ENCODE measurements at places on chromosomes 7 and 10. TPM values are rescaled to one million over a fixed set of nuclear protein-coding genes. Genes with fewer than 3 reads are reported as not detected.

GRCh38 chr10:114375047-114375446 lies 29.3 kb downstream of the AFAP1L2 start:
- DNase-seq = no peak

DNA sequence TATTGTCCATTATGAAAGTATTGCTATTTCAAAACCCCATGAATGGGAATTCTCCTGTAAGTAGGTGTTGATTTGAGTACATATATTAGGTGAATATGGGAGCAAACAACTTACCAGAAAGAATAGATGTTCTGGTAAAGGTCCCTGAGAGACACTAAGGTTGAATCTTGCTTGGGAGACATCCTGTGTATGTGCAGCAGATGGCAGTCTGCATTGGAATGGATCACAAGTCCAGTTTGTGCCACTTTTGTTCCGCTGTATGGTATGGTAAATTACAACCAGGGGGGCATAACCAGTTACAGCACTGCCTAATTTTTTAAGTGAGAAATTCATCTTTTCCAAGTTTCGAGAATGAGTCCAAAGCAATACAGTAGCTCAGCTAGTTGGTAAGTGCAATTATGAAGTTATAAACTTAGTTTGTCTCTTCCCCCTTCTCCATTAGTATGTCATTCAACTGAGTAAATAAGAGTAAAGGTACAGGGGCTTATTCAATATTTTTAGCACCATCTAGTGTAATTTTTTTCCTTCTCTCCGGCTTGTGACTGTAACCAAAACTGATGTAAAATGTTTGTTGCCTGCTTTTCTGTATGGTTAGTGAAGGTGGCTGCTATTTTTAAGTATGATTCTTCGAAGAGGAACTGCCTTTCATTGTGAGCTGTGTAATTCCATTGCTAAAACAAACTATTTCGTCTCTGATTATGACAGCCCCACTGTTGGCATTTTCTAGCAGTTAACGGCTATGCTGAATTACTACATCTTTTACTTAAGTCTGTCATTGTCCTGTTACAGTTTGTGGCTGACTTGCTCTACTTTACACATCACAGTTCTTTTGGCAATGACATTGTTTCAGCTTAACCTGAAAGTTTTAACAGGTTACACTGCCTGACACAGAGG lies 2.8 kb downstream of the MCU start:
- no peak for DNase-seq

DNA sequence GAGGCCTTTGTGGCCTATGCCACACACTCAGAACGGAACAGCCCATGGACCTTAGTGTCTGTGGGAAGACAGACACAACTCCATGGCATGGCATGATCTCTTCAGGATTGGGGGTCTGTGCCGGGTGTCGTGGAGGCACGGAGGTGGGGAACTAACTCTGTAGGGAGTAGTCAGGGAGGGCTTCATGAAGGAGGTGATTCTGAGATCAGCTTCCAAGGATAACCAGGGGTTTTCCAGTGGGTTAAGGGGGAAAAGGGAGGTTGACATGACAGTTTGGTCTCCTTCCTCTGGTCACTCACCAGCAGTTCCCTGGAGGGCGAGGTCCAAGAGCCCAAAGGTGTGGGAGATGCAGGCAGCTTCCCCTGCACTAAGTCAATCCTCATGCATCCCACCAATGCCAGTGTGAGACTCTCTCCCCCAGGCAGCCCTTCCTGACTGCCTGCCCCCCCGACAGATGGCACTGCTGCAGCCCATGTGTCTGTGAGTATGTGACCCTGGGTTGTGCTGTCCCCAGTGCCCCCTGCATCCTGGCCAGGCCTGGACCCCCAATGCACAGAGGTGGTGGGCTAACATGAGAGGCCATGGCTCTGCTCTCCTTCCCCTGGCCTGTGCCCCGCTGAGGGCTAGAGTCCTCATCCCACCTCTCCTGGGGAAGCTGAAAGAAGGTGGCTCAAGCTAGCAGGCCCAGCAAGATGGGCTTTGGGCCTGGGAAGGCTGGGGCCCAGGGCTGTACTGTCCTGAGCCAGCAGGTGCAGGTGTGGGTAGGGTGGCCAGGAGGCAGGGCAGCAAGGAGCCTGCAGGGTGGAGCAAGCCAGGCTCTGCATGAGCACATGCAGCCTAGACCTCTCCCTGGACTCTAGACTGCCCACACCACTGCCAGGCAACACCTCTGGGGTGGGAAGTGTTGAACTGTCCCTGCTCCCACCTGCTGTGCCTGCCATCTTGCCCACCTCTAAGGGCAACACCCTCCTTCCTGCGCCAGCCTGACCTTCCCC lies 39.7 kb downstream of the RASGEF1A start:
- no peak for DNase-seq

DNA sequence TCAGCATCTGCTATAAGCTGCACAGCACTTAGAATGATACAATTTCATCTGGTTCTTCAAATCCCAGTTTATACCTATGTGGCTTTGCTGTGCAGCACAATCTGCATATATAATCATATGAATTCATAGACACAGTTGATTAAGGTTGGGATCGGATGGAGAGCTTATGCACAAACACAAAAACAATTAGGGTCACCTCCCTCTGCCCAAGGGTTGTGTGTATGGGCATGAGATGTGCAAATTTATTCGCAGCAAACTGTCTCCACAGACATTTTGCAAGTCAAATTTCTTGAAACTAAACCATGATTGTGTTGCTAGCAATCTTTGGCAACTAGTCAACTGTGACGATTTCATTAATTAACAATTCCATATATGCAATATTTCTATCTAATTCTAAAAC lies 955.7 kb downstream of the SORCS3 start:
- DNase-seq = no peak

Gene GNG11
- 52.8 TPM for polyA plus RNA-seq

Gene OR2F1
- polyA plus RNA-seq = 0.06 TPM

Data from right renal pelvis (tissue), 4 donors.